Upper lobe of left lung (tissue), 6 donors: ENCODE measurements at places on chromosomes 12 and 14.
A peak's percentile ranks its signal among the peaks of the same experiment; 100 is the strongest.

- H3K4me1 ChIP-seq: peaks cover 6% of the 10 kb centered on the region
- H3K27me3 ChIP-seq: no peaks in the 10 kb centered on the region
- no peak overlapping the region for H3K4me3 ChIP-seq
- H3K36me3 ChIP-seq: no peaks in the 10 kb centered on the region
Observed at GRCh38 chr12:91273560-91273959, 90.9 kb upstream of the DCN start.

DNA sequence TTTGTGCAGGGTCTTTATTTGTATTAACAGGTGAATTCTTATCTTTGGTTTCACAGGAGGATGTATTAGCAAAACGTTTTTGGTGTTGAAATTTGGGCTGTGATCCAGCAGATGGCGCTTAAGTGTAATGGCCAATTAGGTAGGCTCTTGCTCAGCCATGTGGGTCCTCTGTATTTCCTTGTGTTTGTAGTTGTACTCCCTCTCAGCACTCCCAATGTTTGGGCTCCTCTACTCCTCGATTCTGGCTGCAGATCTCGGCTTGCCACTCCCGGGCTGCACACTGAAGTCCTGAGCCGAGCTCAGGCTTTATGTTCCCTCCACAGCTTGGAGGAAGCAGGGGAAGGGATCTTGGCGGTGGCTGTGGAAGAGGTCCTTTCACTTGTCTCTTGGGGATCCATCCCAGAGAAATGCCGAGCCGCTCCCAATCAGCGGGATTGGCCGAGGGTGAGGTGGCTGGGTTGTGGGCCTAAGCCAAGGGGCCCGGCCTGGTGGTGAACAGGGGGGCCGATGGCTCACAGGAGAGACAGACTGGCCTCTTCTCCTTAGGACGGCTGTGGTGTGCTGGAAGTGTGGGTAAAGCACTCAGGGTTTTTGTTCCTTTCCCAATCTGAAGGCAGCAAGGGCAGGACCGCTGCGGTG, 133.7 kb downstream of the AEBP2 start:
- H3K4me3 ChIP-seq: no peak overlapping the region
- H3K4me1 ChIP-seq: peaks cover 15% of the 10 kb centered on the region
- H3K36me3 ChIP-seq: no peaks in the 10 kb centered on the region
- peak; percentile 34 for DNase-seq

- H3K27me3 ChIP-seq: no peaks in the 10 kb centered on the region
- no peak for DNase-seq
- no peak overlapping the region for H3K27ac ChIP-seq
- no peaks in the 10 kb centered on the region for H3K4me1 ChIP-seq
- H3K4me3 ChIP-seq: no peak overlapping the region
Observed at GRCh38 chr14:34179727-34180126, 228.9 kb upstream of the EGLN3 start.

DNA sequence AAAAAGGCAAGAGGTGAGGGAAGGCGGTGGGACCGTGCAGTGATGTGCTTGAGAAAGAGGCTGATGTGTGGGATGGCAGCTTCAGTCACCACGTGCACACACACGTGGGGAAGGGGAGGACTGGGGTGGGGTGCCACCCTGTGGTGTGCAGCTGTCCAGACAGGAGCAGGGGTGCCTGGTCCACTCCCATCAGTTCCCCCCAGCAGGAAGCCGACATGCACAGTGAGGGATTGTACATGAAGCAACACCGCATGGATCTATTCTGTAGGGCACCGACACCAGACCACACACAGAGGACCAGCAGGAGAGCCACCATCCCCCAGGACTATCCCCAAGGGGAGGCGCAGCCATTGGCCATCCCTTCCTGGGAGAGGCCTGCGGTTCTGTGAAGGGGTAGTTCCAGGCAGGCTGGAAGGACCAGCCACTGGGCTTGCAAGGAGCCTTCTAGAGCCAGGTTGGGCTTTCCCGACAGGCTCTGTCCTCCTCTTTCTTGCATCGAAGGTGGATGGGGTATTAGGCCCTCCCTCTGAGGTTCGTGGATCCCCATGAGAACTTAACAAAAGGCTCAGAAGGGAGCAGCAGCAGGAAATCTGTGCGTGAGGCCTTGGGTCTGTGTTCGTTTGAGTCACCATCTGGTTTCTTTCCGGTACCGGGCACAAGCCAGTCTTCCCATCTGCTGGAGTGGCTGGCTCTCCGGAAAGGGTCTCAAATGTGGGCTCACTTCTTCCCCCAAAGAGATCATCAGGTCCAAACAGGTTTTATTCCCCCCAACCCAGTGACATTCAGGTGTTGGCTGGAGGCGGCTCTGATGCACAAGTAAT, 59.8 kb downstream of the PLEKHG3 start:
- peak overlapping the region; percentile 12 for H3K27ac ChIP-seq
- H3K36me3 ChIP-seq: no peaks in the 10 kb centered on the region
- no peak for DNase-seq
- H3K27me3 ChIP-seq: no peaks in the 10 kb centered on the region

GRCh38 chr12:127558361-127558760, 708.6 kb upstream of the TMEM132C start:
- no peak overlapping the region for H3K27ac ChIP-seq
- H3K27me3 ChIP-seq: no peaks in the 10 kb centered on the region
- H3K36me3 ChIP-seq: no peaks in the 10 kb centered on the region

- H3K36me3 ChIP-seq: no peaks in the 10 kb centered on the region
- no peaks in the 10 kb centered on the region for H3K4me1 ChIP-seq
- no peak for DNase-seq
- H3K4me3 ChIP-seq: no peak overlapping the region
- H3K27ac ChIP-seq: no peak overlapping the region
Observed at GRCh38 chr14:70744641-70745040, 64.7 kb downstream of the MAP3K9 start.

DNA sequence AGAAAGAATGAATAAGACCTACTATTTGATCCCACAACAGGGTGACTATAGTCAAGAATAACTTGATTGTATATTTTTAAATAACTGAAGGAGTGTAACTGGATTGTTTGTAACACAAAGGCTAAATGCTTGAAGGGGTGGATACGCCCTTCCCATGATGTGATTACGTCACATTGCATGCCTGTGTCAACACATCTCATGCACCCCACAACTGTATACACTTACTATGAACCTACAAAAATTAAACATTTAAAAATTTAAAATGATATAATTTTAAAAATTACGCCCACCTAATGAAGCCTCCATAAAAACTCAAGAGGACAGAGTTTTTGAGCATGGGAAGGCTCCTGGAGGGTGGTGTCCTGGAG, 94.5 kb downstream of the SCARB1 start:
- no peaks in the 10 kb centered on the region for H3K36me3 ChIP-seq
- H3K27ac ChIP-seq: no peak overlapping the region
- H3K27me3 ChIP-seq: no peaks in the 10 kb centered on the region
- H3K4me3 ChIP-seq: no peak overlapping the region
- no peak for DNase-seq

GRCh38 chr12:89574736-89575208, 48.9 kb upstream of the POC1B start:
- no peaks in the 10 kb centered on the region for H3K36me3 ChIP-seq
- H3K4me1 ChIP-seq: no peaks in the 10 kb centered on the region
- no peak for DNase-seq
- H3K27me3 ChIP-seq: no peaks in the 10 kb centered on the region

DNA sequence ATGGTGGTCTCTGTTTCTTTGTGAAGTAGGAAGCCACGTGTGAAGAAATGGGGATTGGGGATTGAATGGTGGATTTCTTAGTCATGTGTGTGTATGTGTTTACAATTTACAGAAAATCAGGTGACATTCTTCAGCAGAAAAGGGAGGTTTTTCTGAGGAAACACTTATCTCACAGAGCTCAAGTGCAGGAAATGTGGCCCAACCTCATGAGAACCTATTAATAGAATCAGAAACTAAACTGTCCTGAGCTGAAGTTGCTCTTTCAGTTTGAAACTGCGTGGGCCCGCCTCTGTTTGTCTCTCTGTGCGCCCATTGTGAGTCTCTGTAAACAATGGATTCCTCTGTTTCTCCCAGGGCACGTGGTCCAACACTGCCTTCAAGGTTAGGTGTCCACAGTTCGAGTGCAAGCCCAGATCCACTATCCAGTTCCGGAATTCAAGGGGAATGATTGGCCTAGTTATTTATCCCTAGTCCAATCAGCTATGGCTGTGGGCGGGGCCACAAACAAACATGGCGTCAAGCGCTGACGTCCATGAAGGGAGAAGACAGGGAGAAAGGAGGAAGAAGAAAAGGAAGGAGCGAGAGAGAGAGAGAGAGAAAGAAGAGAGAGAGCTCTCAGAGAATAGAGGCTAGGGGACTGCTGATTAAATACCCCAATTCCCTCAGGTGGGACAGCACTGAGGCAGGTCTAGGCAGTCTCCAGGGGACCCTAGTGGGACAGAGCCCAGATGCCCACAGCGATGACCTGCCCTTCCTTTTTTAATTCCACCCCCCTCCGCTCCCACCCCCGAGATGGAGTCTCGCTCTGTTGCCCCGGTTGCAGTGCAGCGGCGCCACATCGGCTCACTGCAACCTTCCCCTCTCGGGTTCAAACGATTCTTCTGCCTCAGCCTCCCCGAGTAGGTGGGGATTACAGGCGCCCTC, 31.4 kb upstream of the C12orf76 start:
- peak overlapping the region; percentile 19 for H3K4me3 ChIP-seq
- H3K27ac ChIP-seq: peak overlapping the region; percentile 64
- peak; percentile 68 for DNase-seq
- no peaks in the 10 kb centered on the region for H3K27me3 ChIP-seq
- peaks cover 19% of the 10 kb centered on the region for H3K4me1 ChIP-seq
- no peaks in the 10 kb centered on the region for H3K36me3 ChIP-seq

DNA sequence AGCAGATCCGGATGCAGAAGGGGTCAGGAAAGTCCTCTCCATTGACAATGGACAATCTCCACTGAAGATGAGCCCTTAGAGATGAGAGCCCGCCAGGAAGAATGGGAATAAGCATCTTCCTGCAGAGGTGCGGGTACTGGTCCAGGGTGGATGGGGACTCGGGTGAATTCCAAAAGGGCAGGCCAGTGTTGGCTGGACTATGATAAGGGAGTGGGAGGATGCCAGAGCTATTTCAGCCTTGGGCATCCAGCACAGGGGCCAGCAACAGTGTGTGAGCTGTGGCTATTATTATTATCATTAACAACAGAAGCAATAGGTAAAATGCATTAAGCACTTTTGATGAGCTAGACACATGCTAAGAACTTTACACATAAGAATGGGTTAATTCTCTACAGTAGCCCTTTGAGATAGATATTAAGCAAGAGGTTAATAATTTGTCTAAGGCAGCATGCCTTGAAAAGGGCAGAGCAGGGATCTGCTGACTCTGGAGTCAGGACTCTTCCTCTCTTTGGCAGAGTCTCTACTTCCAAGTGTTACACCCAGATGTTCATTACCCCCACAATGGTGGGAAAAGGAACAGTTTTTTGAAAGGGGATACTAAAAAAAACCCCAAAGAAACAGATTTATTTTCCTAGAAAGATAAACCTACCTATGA, 55.2 kb downstream of the PRICKLE1 start:
- H3K27ac ChIP-seq: no peak overlapping the region
- DNase-seq: no peak
- H3K27me3 ChIP-seq: no peaks in the 10 kb centered on the region

DNA sequence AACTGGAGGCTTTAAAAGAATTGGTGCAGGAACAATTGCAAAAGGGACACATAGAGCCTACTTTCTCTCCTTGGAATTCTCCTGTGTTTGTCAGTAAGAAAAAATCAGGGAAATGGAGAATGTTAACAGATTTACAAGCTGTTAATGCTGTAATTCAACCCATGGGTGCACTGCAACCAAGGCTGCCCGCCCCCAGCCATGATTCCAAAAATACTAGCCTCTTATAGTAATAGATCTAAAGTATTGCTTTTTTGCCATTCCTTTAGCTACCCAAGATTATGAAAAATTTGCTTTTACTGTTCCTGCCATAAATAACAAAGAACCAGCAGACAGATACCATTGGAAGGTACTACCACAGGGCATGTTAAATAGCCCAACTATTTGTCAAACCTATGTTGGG, 15.3 kb upstream of the OR8S1 start:
- H3K27ac ChIP-seq: no peak overlapping the region
- no peaks in the 10 kb centered on the region for H3K4me1 ChIP-seq
- H3K36me3 ChIP-seq: no peaks in the 10 kb centered on the region
- H3K27me3 ChIP-seq: no peaks in the 10 kb centered on the region

- H3K4me1 ChIP-seq: peaks cover 25% of the 10 kb centered on the region
- H3K27me3 ChIP-seq: no peaks in the 10 kb centered on the region
- H3K27ac ChIP-seq: no peak overlapping the region
- DNase-seq: peak; percentile 76
- no peaks in the 10 kb centered on the region for H3K36me3 ChIP-seq
- no peak overlapping the region for H3K4me3 ChIP-seq
Observed at GRCh38 chr14:101835566-101835965, 74.1 kb downstream of the PPP2R5C start.

DNA sequence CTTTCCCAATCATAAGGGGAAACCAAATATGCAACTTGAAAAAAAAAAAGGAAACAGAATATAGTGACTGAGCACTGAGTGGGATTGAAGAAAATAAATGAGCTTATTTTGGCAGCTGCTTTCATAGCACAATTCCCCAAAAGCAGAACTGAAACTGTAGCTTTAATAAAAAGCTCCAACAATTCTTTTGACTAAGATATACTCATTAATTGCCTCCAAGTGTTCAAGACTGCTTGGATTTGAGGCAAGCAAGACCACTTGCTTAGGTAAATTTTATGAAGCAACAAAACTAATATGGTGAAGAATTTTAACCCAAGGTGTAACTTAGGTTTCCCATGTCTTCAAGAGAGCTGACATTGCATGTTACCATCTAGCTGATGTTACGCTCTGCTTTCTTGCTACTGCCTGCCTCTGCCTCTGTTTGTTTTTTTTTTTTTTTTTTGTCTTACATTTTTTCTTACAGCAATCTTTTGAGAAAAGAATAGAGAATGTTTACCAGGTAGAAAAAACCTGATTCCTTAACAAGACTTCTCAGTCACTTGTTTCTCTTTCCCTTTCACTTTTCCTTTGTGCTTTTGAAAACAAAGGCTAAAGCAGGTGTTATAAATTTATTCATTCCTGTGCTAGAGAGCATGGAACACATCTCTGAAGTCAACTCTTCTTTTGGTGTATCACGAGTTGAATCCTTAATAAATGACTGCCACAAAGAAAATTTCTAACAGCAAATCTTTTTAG, 134.4 kb downstream of the BCAT1 start:
- H3K36me3 ChIP-seq: no peaks in the 10 kb centered on the region
- H3K27me3 ChIP-seq: no peaks in the 10 kb centered on the region
- peak overlapping the region; percentile 33 for H3K27ac ChIP-seq
- peak overlapping the region; percentile 27 for H3K4me3 ChIP-seq
- H3K4me1 ChIP-seq: no peaks in the 10 kb centered on the region

- H3K4me1 ChIP-seq: no peaks in the 10 kb centered on the region
- H3K36me3 ChIP-seq: no peaks in the 10 kb centered on the region
- DNase-seq: no peak
- H3K27ac ChIP-seq: no peak overlapping the region
- H3K4me3 ChIP-seq: no peak overlapping the region
- no peaks in the 10 kb centered on the region for H3K27me3 ChIP-seq
Observed at GRCh38 chr14:88163731-88164255, 158.9 kb downstream of the GPR65 start.

DNA sequence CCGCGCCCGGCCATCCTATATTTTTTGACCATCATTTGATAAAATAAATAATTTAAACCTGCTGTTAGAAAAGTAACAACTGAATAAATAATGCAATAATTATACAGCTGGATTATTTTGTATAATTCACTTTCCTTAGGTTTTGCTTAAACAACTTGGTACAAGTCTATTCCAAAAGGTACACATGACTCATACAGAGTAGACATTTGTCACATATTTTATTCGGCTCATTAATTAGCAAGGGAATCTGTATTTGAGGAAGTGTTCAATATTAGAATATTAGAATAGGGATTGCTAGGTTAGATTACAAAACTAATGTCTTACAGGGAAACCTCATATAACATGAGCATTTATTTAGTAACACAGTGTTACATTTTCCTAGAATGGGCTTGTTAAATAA, 48.7 kb downstream of the ATP2A2 start:
- H3K36me3 ChIP-seq: peaks cover 72% of the 10 kb centered on the region
- no peak overlapping the region for H3K4me3 ChIP-seq
- DNase-seq: no peak
- H3K27me3 ChIP-seq: no peaks in the 10 kb centered on the region
- H3K27ac ChIP-seq: no peak overlapping the region
